Omental fat pad (tissue), 4 donors: ENCODE measurements at places on chromosomes 13 and 19. TPM values are rescaled to one million over a fixed set of nuclear protein-coding genes. Genes with fewer than 3 reads are reported as not detected.

The KCTD15 gene
- total RNA-seq, result 33.6 TPM

The CYP4F11 gene
- not detected for total RNA-seq

The FCER2 gene
- total RNA-seq, result 1.8 TPM

The RTBDN gene
- total RNA-seq, result not detected

The LRRC8E gene
- 1.8 TPM for total RNA-seq

The PRTN3 gene
- not detected for total RNA-seq

The CCNA1 gene
- 0.38 TPM for total RNA-seq

The CD70 gene
- not detected for total RNA-seq

The ZNF878 gene
- 2.4 TPM for total RNA-seq

The SIGLEC8 gene
- 1.4 TPM for total RNA-seq

The MAG gene
- not detected for total RNA-seq

The ELANE gene
- total RNA-seq, result not detected

The CLEC4G gene
- total RNA-seq, result 3.8 TPM

The YJEFN3 gene
- 0.84 TPM for total RNA-seq

The ZNF223 gene
- total RNA-seq, result 4.7 TPM
